ENCODE measurements at places on chromosomes 6 and 20. TPM values are rescaled to one million over a fixed set of nuclear protein-coding genes. Genes with fewer than 3 reads are reported as not detected.

HLA-DRA gene
- total RNA-seq, result 50.3 TPM

ANKEF1 gene
- total RNA-seq, result 1.3 TPM

RAB44 gene
- 0.22 TPM for total RNA-seq

- no peak for DNase-seq
- H3K4me3 ChIP-seq, result no peak overlapping the region
- H3K27ac ChIP-seq, result no peak overlapping the region
- peaks cover 29% of the 10 kb centered on the region for H3K36me3 ChIP-seq
- H3K4me1 ChIP-seq, result peaks cover 12% of the 10 kb centered on the region
- H3K27me3 ChIP-seq, result no peaks in the 10 kb centered on the region
Observed at GRCh38 chr20:35820715-35821114, 48.9 kb downstream of the PHF20 start.

ATP9A gene
- total RNA-seq, result 0.19 TPM

Data from CD4-positive, alpha-beta T cell (primary cell).